ENCODE measurements at places on chromosomes 2 and 18.

GRCh38 chr2:99031481-99031880, 95.5 kb upstream of the CRACDL start:
- no peak for DNase-seq

GRCh38 chr18:46401486-46402070, 255.4 kb downstream of the LOXHD1 start:
- no peak for DNase-seq

DNA sequence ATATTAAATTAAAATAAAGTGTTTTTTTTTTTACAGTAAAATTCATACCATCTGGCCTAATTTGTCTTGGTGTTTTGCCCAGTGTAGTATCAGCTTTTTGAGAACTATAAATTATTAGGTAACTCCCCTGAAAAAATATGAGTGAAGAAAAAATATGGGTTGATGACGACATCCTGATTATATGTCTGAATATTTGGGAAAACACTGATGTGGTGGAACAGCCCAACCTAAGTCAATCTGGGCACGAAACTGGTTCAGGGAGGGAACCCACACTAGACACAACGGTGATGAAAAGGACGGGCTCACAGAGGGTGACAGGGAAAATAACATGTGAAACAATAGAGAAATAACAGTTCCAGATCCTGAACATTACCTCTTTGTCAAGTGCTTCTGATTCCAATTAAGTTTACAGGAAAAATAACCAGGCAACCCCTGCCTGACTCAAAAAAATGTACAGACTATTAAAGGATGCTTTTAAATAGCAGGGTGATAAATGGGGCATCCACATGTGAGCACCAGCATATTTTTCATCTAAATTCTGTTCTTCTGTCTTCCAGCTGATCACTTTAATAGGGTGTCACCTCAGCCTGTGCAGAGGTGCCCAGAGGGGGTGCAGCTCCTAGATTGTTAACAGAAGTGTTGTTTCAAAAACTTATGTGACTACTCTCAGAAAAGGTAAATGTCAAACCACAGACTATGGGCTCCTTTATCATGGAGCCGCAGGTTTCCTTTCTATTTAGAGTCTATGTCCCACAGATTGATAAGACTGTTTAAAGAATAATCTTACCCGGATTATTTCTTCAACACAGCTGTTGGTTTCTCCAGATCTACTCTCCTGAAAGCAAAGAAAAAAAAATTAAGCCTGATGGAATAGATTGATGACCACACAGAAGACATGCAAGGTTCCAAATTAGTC, 305.4 kb downstream of the AFF3 start:
- no peak for DNase-seq

DNA sequence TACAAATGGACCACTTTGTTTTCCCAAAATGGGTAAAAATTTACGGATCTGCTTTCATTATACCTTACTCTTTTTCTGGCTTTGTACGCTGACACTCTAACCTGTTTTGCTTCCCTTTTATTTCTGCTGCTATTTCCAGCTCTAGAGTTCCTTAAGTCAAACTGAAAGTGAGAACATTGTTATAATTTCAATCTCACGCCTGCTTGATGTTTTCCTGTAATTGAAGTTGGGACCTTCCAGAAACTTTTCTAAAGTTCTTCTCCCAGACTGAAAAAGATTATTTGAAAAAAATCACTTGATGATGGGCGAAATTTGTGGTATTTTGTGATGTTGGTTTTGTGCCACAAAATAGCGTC, 1.8 kb downstream of the GLS start:
- no peak for DNase-seq

DNA sequence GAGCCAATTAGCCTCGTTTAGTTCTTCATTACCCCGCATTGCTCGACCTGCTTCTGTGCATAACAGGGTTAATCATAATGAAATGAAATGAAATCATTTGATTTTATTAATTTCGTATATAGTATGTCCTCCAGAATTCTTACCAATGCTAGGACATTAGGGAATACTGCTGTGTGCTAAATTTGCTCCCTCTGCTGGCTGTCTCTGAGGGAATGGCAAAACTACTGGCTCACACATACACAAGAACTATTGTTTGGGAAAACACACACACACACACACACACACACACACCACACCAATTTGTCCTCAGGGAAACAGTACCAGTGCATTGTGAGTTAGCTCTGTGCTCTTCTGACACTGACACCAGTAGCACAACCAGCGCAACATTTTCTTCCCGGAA, 273.3 kb upstream of the TCF4 start:
- DNase-seq, result no peak

GRCh38 chr18:25125680-25126079, 226.3 kb downstream of the ZNF521 start:
- no peak for DNase-seq

- no peak for DNase-seq
These were observed 1534.4 kb downstream of the LRP1B start for GRCh38 chr2:140596447-140596846.

GRCh38 chr2:205176546-205176945, 505.8 kb upstream of the NRP2 start:
- no peak for DNase-seq

DNA sequence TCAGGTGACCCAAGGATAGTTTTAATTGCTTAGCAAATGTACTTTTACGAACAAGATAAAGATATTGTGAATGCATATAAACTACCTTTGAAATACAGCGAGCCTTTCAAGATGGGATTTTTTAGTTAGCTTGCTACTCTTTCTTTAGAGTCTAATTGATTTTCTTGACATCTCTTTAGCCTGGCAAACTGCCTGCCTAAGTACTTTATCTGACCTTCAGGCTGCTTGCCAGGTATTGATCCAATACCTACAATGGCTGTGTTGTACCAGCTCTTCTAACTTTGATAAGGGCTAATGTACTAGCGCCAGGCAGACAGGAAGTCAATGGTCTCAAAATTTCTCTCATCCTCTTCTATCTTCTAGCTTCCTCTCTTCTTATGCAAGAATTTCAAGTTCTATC, 414.4 kb upstream of the ACVR2A start:
- DNase-seq, result no peak

- no peak for DNase-seq
These were observed 89.0 kb downstream of the EIPR1 start for GRCh38 chr2:3288470-3289170.

GRCh38 chr2:200353120-200353519, 46.6 kb downstream of the SPATS2L start:
- DNase-seq, result no peak

DNA sequence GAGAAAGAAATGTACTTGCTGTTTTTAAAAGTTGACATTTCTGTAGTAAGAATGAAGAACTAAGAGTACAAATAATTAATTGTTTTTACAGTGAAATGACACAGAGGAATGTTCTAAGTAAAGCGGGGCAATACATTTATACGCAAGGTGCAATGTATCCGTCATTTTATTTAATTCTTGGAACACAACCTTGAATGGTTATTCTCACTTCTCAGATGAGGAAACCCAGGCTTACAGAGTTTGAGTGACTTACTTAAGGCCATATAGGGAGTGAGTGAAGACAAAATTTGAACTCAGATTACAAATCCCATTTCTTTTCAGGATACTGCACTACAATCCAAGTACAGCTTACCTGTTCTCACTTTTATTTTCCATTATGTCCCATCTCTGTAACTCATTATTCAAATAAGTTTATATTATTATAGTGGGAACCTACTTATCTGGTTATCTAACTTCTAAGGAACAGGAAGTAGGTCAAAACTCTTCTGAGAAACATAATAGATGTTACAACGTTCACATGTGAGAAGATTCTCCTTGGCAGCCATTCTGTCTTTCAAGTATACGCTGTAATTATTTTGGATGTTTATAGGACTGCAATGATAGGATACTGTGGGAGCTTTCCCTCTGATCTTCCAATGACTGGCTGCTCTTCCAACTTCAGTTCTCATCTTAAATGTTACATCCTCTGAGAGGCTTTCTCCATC, 12.3 kb upstream of the STK17B start:
- DNase-seq, result peak; percentile 80

DNA sequence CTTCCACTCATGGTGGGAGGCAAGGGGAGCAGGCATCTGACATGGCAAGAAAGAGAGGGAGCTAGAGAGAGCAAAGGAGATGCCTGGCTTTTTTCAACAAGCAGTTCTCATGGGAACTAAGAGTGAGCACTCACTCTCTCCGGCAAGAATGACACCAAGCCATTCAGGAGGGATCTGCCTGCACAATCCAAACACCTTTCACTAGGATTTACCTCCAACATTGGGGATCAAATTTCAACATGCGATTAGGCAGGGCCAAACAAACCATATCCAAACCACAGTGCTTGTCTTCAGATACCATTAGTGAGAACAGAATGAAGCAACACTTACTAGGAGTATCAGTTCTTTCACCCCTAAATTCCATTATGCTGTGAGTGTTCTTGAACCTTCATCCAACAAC, 77.3 kb downstream of the FIGN start:
- no peak for DNase-seq

GRCh38 chr2:71799013-71799575, 345.7 kb downstream of the DYSF start:
- DNase-seq, result no peak

DNA sequence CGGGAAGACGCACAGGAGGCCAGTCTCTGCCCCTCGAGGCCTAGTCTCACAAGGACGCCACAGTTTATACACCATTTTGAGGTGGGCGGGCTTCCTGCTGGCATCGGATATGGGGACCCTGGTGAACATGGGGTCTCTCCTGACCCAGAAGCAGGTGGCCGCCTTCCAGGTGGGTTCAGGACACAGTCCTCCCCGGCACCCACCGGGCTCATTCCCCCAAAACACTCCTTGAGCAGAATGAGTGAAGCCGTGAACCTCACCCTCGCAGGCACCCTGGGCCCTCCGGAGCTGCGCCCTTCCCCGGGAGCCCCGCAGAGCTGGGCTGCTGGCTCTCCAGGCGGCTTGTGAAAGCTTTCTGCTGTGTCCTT, 6.5 kb downstream of the NFATC1 start:
- no peak for DNase-seq

DNA sequence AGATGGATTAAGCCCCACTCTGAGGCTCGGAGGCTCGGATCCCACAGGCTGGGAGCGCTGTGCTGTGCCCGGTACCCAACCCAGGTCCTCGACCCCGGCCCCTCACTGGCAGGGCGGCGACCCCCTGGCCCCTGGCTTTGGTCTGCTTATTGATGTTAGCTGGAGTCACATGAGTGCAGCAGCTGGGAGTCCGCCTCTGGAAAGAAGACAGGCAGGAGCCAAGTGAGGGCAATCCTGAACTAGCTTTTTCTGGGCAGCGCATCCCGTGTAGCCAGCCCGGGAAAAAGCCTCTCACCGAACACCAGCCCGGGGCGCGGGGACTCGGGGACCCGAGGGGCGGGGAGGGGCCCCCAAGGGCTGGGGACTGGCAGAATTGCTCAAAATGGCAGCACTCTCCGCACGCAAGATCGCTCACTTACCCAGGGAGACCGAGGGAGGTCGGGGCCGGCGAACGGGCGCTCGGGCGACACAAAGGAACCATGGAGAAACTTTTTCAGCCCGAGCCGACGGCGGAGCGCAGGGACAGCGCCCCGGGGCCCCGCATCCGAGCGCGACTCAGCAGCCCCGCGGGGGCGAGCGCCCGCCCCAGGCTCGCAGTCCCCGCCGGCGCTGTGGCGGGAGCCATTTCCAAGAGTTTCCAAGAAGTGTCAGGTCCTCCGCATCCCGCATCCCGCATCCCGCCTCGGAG, 567 bp downstream of the TMEM200C start:
- DNase-seq, result no peak

DNA sequence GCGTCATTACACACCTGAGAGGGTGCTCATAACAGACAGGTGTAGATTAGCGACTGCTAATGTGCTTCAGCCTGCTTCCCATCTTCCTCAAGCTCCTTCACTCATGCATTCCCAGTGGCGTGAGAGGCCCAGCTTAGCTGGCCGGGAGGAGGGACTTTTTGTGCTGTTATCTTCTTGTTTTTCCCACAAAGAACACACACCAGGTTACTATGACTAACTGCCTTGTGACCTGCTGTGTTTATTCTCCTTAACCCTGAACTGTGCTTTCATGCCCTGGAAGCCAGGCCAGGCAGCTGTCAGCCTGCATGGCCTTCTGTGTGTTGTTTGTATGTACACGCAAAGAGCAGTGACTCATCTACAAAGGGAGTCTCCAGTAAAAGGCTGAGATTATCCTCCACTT, 143.8 kb downstream of the PIEZO2 start:
- DNase-seq, result no peak
